ENCODE measurements at places on chromosomes 2 and 18.

DNA sequence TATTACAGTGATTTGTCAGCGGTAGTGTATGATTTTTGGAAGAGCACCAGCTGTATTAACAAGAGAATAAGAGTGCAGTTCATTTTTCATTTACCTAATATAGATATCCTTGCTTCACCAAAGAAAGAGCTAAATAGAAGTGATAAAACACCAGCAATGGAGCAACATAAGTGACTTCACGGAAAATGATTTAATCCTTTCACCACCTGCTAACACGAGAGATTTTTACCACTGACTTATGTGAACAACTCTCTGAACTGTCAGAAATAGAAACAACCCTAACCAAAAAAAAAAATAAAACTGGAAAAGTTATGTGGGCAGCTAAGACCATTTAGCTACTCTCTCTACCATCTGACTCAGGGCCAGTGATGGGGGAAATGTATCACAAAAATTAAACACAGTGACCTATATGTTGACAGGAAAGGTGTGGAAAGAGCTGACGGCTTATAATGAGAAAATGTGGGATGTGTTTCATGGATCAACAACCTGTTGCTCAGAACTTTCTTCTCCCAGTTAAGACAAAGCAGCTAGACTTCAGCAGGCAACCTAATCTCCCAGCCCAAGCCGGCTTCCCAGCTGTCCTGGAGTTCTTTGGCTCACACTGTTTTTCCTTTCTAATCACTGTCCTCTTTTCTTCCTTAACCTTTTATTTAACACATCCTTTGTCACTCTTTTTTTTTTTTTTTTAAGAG is 272.7 kb downstream of the SS18 start:
- DNase-seq = no peak

- DNase-seq = no peak
These were observed 16.3 kb upstream of the GAL3ST2 start for GRCh38 chr2:241760301-241760771.

- no peak for DNase-seq
These were observed 92.8 kb upstream of the BARD1 start for GRCh38 chr2:214902286-214902685.

- DNase-seq = no peak
These were observed 36.7 kb downstream of the KIAA2012 start for GRCh38 chr2:202109737-202110184.

DNA sequence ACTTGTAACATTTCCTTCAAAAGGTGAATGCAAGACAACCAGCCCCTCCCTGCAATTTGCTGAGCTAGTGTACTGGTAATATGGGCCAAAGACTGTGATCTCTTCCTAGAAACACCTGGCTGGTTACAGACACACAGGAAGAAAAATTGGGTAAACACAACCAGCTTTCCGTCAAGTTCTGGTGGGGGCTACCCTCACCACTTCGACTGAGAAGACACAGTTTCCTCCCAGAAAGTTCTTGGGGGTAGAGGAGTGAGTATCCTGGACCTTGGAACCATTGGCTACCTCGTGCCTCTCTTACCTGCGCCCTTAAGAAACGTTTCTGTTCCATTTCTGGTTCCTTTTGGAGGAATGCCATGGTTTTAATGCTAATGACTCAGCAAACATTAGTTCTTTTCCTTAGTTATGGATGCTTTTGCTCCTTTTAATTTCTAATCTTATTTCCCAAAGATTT is 120.9 kb upstream of the DLX2 start:
- DNase-seq = peak; percentile 32

- DNase-seq = no peak
These were observed 106.0 kb upstream of the CYP1B1 start for GRCh38 chr2:38181806-38182491.

DNA sequence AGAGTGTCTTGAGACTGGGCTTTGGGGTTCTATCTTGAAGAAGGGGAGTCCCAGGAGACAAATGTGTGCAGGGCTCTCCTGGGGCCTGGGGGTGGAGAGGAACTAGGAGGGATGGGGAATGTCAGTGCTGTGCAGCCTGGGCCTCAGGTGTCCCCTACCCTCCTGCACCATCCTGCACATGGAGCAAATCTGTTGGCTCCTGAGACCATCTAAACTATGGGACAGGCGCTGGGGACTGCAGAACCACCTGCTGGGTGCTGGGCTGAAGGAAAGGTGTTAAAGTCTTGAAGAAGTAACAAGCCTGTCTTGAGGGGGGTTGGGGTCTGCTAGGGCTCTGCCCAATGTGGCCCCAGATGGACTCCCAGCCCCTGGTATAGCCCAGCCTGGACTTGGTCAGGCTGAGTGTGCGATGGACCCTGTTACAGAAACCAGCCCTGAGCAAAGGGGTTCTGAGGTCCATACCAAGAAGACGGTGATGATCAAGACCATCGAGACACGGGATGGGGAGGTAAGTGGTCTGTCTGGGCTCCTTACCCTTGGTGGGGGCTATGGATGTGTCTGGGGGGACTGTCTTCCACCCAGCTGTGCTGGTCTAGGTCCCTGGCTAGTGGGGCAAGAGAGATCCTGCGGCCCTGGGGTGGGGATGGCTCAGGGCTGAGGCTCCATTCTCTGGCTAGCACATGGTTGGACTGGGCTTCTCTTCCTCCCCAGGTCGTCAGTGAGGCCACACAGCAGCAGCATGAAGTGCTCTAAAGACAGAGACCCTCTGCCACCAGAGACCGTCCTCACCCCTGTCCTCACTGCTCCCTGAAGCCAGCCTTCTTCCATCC is 7.3 kb downstream of the DES start:
- DNase-seq = no peak

GRCh38 chr18:68568364-68569155 is 146.3 kb downstream of the TMX3 start:
- no peak for DNase-seq

DNA sequence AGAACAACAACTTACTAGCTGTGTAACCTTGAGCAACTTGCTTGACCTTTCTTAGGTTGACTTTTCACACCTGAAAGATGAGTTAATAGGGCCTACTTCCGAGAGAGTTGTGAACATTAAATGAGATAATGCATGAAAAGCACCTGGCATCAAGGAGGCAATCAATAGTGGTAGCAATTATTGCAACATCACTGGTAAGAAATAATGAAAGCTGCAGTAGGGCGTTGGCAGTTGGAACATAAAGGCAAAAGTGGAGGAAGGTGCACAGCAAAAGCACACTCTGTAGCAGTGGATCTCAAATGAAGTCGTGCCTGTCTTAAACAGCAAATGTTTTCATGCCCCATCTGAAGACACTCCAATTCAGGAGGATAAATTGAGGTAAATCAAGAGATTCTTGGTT is 178.9 kb upstream of the VRK2 start:
- DNase-seq = no peak

DNA sequence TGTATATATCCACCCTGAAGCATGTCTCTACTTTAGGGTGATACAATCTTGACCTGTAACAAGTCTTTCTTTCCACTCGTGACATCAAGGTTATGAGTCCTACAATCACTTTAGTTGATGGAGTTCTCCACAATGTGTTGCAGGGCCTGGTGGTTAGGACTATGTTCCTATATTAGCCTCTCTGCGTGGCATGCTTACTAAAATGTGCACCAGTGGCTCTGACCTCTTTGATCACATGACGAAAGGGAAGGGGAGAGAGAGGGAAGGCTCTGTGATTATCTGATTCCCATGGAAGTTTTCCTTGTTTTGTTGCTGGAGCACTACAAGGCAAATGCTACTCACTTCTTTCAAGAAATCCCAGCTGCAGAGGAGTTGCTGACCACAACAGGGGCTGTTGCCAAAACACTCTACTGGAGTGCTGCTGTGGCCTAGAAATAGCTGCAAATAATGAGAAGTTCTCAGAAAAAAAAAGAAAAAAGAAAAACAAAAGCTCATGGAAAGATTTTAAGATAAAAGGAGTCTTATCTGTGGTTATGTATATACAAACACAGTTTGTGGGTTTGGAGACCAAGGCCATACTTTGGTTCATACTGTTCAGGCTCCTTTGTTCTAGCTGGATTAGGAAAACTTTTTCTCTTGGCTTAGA is 272.8 kb upstream of the MMADHC start:
- no peak for DNase-seq

DNA sequence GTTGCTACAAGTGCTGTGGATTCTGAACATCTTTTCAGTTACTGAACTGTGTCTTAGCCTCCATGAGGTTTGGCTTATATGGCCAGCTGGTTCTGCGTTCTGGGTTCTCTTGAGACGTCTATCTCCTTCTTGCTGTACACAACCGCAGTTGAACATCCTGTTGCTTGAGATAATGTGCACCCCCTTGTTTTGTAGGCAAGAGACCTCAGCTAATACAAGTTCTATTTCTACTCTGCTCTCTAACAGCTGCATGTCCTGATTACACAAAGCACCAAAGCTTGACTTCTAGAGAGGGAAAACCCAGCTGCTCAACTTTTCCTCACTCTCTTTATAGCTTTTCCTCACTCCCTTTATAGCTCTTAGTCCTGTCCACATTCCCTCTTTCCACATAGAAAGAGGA is 176.0 kb downstream of the LTBP1 start:
- no peak for DNase-seq

DNA sequence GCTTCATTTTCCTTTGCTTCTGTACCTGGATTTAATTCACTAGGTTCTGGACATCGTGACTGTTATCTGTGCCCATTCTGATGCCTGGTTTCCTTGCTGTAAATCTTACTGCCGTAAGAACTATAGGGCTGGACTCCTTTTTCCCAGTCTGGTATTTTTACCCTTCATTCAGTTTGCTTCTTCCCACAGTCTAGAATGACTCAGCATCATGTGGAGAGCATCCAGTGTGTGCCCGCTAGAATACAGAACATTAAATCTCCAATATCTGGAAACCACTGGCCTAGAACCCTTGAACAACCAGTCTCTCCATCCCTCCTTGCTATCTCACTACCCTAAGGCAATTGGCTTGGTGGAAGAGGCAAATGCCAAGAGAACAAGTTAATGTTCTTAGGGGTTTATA is 1075.4 kb upstream of the ZEB2 start:
- DNase-seq = no peak

DNA sequence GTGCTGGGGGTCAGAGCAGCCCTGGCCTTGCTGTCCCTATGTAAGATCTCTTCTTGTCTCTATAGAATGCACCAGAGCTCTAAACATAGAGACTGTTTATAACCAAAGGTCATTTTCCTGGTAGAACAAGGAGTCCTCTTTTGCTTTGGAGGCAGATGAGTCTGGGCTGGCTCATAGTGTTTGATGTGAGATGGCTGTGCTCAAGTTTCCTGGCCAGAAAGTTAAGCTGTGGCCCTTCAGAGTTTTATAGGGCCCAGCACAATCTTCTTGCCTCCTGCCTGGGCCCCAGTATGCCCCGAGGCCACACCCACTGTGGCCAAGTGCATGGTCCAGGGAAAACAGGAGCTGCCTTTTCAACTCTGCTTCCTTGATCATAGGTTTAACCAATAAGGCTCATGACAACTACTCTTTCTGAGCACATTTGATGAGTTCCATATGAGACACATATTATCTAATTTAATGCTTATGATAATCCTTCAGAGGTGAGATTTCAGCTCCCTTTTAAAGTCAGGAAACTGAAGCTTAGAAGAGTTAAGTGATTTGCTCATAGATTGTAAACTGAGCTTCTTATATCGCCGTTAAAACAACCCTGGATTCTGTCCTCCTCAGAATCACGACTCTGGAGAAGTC is 66.3 kb downstream of the MYCN start:
- DNase-seq = no peak

- DNase-seq = no peak
These were observed 10.6 kb downstream of the DAW1 start for GRCh38 chr2:227881866-227882517.

DNA sequence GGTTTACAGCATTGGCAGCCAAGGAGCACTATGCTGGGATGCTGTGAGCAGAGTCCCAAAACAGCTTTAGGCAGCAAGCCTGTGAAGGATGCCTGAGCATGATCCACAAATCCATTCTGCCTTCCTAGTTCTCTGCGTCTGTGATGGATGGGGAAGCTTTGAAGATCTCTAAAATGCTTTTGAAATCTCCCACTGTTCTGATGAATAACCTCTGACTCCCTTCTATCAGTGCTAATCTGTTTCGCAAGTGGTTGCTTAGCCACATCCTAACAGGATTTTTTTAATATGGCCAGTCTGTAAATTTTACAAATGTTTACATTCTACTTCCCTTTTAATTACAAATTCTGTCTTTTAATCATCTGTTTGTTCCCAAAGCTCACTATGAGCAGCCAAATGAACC is 319.2 kb downstream of the GULP1 start:
- DNase-seq = no peak

GRCh38 chr2:127358044-127358443 is 29.7 kb downstream of the MAP3K2 start:
- DNase-seq = no peak

DNA sequence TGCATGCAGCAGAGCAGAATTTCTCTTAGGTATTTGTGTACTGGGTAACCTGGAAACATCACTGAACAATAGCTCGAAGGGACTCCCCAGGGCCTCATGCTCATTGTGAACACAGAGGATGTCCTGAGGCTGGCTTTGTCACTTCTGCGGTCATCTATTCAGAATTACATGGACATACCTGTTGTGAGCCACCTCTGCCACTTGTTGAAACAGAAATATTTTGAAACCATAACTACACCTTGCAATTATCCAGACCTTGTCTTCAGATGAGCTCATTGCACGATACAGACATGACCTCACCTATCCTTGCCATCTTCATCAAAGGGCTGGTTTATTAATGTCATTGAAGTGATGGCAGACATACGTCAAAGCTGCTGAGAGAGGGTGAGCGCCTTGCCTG is 23.4 kb upstream of the CREG2 start:
- no peak for DNase-seq

DNA sequence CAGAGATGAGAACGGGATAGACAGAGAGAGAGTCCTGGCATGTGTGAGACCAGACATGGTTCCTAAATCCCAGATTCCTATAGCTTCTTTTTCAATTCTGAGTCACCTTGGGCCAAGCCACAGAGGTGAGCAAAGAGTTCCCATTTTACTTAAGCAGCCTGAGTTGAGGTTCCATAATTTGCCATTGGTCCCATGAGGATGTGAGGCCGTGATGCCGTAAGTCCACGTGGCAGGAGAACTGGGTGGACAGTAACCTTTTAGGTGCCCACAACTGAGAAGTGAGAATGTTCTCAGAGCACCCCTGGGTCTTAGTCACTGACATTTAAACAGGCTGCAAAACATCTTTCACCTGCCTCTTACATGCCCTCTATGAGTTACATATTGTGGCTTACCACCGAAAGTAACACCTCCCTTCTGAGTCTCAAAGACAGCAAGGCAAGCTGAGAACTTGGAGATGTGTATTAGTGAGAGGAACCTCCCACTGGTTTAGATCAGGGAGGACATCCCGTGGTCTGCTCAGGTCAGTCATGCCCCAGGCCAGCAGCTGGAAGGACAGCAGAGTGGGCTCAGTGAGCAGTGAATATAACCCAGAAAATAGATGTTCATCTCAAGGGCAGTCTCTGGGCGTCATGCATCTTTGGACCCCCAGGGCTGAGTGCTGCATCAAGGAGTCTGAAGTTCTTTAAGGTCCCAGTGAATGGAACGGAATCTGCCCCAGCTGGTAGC is 127.9 kb upstream of the LGALSL start:
- DNase-seq = peak; percentile 82

DNA sequence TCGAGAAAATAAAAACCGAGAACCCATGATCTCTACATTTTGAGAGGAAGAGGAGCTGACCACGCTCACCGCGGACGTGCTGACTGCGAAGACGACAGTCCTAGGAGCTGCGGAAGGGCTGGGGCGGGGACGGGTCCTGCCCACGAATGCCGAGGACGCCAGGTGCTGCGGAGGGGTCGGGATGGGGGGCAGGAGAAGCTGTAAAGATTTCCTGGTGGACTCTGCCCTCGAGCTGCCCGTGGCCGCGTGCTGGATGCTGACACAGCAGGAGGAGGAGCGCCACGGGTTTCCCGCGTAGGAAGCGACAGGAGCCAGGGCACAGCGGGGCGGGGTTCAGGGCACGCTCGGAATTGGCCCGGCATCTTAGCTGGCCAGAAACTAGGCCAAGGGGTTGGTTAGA is 22.2 kb downstream of the ZSCAN30 start:
- peak; percentile 32 for DNase-seq

- no peak for DNase-seq
These were observed 543 bp upstream of the MARCHF4 start for GRCh38 chr2:216372761-216373291.

All from CD4-positive, alpha-beta T cell treated with Interleukin-17A for 1 hour (primary cell).